ENCODE measurements at places on chromosomes 11 and 22. TPM values are rescaled to one million over a fixed set of nuclear protein-coding genes. Genes with fewer than 3 reads are reported as not detected.

GRCh38 chr11:130600139-130600538, 151.7 kb downstream of the ADAMTS15 start:
- no peak for DNase-seq

- DNase-seq: peak; percentile 57
These were observed 32.6 kb downstream of the NFAM1 start for GRCh38 chr22:42399315-42400271.

The ZNF215 gene
- total RNA-seq: 18.2 TPM

GRCh38 chr11:2881981-2882375, 3.6 kb downstream of the CDKN1C start:
- DNase-seq: no peak

DNA sequence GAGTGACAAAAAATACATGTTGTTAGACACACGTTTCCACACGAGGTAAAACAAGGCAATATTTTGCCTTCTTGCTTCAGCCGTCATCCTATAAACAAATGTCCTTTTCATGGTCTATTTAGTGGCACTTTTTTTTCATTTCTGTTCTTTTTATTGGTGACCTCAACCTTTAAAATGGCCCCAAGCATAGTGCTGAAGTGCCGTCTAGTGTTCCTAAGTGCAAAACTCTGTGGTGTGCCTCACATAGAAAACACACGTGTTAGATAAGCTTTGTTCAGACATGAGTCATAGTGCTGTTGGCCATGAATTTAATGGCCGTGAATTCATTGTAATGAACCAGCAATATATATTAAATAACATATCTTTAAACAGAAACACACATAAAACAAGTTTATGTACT, 15.6 kb downstream of the OVCH2 start:
- no peak for DNase-seq

The CRYBB2 gene
- total RNA-seq: not detected

The APOBEC3B gene
- 28.1 TPM for total RNA-seq

GRCh38 chr11:1839204-1839923, 583 bp downstream of the TNNI2 start:
- no peak for DNase-seq

DNA sequence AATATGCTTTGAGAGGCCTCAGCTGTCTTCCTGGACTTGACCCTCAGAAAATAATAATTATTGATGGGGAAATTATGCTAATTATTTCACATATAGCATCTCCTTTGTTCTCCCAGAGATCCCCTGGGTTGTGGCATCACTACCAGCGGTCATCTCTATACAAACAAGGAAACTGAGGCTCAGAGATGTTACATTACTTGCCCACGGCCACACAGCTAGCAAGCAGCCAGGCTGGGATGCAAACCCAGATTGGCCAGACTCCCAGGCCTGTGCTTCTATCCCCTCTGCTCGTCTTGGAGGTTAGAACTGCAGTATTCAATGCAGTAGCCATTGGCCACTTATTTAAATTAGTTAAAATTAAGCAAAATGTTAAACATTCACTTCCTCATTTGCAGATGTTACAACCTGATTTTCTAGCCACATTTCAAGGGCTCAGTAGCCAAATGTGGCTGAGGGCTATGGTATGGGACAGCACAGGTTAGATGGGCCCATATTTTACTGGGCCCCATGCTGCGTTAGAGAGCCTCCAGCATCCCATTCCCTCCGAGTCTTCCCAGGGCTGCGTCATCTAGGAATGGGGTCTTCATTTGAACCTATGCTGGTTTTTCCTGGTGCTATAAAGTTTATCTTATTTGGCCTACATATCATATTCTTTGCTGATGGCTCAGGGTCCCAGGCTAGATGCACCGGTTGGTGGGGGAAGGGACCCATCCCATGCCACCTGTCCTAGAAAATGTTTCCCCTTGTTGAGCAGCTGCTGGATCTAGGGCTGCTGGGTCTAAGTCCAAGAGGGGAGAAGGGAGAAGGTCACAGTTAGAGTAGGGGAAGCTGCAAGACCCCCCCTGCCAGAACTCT, 2.2 kb downstream of the SLC35C1 start:
- DNase-seq: no peak

DNA sequence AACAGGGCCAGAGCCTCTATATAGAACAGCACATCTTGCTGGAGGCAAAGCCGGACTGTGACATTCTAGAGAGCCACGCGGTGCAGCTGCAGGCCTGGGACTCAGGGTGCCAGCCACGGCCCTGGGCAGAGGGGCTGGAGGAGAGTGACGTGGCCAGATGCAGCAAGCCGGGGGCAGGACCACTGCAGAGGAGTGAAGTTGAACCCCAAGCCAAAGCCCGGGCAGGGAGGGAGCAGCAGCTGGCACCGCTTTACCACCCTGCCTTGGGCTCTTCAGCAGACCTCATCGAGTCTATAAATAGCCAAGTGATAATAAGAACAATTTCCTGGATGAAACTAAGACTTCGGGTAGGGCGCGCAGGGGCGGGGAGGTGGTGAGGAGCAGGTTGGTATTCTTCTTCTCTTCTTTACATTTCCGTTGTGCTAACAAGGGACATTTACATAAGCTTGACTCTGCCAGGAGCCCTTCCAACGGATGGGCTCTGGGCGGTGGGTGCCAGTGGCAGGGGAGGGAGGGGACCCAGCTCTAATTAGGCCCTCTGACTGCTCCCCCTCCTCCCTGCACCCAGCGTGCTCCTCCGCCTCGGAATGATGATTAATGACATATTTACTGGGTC, 110.2 kb downstream of the ST3GAL4 start:
- no peak for DNase-seq

DNA sequence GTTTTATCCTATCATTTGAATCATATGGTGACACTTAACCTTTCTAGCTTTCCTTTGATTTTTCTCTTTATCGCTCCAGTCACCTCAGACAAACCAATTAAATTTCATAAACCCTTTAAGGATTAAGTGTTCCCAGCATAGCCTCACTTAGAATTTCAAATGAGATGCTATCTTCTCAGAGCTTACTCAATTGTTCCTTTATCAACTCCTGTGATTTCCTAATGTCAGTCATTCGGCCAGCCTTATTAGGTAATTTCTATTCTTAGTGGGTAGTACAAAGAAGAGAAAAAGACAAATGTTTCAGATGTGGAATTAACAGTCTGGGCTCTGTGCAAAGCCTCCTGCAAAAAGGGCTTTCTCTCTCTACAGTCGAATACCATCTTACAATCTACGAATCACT, 77.1 kb upstream of the CCDC90B start:
- DNase-seq: no peak

The VWA5A gene
- 15.6 TPM for total RNA-seq

DNA sequence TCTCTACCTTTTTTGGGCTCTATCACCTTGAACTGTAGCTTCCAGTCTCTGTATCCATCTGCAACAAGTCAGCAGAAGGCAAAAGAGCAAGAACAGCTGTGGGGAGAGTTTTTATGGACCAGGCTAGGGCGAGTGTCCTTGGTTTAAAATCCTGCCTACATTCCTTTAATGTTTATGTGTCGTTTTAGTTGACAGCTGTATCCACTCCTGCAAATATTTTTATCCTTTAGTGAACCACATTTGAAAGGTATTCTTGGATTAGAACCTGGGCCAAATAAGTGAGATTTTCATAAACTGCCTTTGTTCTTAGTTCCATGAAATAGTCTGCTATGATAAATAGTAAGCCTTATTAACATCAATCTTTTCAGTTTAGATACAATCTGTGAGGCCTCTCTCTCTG, 712.2 kb downstream of the ETS1 start:
- no peak for DNase-seq

- DNase-seq: no peak
These were observed 145.7 kb upstream of the TTC12 start for GRCh38 chr11:113168354-113169342.

The KRTAP5-1 gene
- not detected for total RNA-seq

DNA sequence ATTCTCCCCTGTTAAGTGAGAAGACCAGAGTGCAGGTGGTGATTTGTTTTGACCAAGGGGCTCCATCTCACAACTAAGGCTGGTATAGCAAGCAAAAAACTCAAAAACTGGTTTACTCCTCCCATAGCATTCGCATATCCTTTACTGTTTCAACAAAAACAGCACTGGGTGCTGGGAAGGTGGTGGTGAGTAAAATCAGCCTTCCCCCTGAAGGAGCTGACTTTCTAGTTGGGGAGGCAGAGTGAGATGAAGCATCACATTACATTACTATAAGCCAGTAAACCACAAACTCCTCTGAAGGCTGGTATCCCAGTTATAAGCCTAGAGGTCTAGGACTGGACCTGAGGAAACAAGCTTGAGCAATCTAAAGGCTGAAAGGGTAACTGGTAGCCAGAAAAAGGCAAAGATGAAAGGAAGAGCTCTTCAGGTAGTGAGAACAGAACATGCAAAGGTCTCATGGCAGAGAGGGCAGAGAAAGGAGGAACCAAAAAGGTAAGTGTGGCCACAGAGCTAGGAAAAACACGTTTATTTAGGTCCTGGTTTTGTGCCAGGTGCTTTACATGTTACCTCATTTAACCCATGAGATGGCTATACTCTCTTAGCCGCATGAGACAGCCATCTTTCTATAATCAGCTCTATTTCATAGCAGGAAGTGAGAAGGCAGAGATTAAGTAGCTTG, 22.3 kb downstream of the TMEM123 start:
- DNase-seq: no peak

The VSTM5 gene
- total RNA-seq: not detected

GRCh38 chr11:30987819-30988218, 381.7 kb downstream of the DCDC1 start:
- DNase-seq: no peak
